ENCODE measurements at places on chromosomes 6 and 20. TPM values are rescaled to one million over a fixed set of nuclear protein-coding genes. Genes with fewer than 3 reads are reported as not detected.

DNA sequence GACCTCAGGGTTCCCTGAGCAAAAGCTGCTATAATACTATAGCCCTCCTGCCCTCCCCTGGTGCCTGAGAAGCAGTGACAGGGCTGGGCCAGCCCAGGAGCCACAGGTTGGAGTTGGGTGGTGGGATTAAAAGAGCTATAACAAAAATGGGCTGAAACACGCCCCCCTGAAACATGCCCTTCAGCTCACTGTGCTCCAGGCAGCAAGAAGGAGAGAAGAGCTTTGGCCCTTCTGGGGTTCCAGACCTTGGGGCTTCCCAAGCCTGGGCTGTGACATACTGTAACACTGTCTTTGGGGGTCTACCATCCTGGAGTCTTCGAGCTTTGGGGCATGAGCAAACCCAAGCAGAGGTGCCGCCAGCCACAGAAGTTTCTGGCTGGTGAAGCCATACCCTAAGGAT lies 129.2 kb downstream of the HTR1B start:
- DNase-seq = no peak

The HLA-DQB1 gene
- total RNA-seq = 13.9 TPM

DNA sequence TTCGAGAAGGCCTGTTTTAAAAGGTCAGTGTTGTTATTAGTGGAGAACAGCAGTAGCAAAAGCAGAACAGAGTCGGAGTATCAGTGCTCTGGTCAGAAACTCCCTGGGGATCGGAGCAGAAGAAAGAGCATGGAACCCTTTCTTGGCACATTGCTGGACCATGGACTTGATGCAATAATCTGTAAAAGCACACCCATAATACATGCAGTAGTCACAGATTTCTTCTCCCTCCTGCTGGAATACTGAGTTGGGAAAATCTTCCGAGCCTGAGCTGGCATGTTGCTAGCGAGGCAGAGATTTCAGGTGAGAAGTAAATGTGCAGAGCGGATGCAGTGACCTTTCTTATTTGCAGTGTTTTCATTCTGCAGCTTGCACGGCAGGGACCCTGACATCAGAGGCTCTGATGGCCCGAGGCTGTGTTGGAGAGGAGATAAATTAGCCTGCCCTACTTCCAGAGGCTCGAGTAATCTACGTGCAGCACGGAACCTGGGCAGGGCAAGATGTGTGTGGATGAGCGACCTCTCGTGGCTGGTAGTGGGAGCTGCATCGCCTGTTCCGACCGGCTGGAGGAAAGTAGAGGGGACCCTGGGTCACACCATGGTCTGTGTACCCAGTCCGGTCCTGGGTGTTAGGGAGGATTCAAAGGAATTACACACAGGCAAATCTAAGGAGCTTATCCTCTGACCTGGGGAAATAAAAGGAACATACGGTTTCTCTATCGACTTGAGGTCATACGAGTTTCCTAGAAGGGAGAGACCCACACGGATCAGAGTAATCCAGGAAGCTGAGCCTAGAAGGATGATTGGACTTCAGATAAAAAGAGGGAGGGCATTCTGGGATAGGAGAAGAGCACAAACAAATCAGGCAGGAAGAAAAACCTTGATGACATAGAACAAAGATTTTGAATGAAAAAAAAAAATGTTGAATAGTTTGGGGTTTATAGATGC lies 137.0 kb upstream of the STMND1 start:
- DNase-seq = peak; percentile 63

GRCh38 chr20:20017844-20018185 lies 653 bp downstream of the NAA20 start:
- DNase-seq = peak; percentile 17

GRCh38 chr20:8898823-8899222 lies 170.1 kb upstream of the PLCB4 start:
- DNase-seq = no peak

DNA sequence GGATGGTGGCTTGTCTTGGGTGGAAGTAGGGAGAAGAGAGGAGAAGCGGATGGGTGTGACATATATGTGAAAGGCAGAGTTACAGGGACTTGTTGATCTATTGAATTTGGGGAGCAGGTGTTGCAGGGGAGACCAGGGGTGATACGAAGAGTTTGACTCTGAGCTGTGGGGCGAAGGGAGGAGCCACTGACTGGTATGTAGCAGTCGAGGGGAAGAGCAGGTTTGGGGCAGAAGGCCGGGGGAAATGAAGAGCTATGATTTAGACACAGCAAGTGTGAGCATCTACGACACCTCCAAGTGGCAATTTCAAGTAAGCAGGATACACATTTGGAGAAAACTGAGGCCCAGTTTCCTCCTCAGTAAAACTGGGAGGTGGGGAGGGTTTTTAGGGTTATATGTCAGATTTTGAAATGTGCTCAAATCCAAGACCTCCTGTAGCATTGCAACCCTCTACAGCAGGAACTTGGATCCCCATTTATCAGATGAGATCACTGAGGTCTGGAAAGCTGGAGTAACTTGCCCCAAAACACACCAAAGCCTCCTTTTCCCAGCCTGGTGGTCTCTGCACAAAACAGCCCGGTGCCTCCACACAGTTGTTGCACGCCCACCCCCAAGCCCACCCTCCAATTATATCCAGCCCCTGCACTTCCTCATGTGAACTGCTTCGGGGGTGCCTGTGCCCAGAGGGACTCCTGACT lies 137.8 kb downstream of the PREX1 start:
- DNase-seq = no peak

The TULP4 gene
- 17.0 TPM for total RNA-seq

The FITM2 gene
- 1.9 TPM for total RNA-seq

DNA sequence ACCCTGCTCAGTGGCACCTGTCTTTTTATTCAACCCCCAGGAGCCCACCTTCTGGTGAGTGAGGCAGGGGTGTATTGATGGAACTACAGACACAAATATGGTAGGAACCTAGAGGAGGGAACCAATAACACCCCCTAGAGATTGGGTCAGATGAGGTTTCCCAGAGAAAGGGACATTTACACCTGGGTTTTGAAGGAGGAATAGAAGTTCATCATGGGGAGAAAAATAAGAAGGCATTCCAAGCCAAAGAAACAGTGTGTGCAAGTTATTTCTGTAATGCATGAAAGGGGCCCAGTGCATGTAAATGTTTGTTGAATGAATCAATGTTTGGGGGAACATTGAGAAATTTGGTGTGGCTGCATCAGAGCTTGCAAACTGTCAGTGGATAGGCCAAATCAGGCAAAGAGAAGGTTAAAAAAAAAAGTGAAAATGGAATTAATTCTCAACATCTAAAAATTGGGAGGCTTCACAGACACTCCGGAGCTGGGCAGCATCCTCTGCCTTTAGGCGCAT lies 11.1 kb upstream of the KIAA1755 start:
- no peak for DNase-seq

The B4GALT5 gene
- 22.4 TPM for total RNA-seq

DNA sequence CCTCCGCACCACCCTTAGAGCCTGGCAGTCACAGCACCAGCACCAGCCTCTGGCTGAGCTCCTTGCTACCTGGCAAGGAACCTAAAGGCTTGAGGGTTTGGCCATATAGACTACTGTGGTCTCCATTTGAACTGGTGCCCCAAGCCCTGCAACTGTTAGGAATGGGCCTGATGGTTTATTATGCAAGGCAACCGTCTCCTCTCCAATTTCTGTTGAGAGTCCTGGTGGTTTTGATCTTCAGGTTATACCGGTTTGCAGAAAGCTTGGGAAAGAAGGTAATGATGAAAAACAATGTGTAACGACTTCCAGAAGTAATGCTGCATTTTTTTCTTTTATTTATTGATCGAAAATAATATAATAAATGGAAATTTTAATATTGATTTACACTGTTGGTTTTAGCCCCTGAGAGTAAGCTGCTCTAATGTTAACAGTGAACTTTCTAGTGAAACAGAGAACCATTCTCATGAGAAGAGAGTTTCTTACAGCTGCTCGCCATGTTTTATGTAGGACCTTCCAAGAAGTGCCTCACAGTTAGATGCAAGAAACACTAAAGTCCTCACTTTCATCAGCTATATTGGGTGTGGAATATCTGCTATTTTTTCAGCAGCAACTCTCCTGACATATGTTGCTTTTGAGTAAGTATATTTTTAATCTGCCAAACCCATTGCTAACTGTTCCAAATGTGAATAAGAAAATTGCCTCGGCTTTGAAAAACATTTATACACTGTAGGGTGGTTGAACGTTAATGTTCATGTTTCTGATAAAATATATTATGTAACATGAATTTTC lies 112.8 kb downstream of the ADGRG6 start:
- DNase-seq = no peak

DNA sequence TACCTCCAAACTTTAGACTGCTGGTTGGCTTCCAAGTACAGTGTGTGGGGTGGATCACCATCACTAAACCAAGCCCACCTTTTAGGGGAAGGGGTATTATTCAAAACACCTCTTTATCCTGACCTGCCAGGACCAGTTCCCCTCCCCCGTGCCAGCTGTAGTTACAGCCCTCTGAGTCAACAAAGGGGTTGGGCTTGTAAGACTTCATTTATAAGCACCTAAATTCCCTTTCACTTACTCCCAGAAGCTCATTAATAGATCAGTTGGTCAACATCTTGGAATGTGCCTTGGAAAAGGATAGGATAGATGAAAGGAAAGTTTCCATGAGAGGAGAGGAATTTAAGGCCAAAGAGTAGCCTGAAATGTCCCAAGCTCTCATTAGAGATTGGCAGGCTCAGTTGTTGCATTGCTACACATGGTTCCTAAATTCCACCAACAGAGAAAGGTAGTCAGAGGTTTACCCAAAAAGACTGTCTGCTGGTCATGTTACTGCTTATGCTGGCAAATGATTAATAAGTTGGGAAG lies 59.2 kb downstream of the TNFAIP3 start:
- no peak for DNase-seq

DNA sequence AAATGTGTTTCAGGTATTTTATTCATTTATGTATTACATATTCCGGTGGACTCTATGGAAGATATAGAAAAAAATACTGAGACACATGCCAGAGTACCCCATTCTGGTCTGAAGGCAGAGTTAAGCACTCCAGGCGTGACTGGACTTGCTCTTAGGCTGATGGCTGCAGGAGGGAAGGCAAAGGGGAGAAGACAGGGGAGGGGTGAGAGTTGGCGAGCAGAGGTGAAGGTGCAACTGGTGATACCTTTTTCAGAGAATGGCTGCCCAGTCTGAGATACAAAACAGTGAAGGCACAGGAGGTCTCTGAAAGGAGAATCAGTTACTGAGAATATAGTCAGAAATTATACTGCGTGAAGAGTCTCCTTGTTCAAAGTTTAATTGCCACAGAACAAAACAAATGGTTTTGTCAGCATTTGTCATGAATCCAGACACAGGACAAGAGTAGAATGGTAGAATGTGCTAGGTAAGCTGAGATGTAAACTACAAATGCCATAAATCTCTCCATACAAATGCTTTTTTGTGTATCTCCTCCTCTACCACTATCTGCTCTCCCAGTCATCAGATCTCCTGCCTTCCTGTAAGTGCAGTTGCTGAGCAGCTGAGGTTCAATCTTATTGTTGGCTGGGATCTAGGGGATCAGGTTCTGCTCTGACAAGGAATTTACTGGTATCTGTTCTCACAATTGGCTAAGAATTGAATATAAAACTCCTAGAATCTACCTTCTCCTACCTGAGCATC lies 104.2 kb upstream of the DST start:
- DNase-seq = no peak

The GHRH gene
- total RNA-seq = not detected

DNA sequence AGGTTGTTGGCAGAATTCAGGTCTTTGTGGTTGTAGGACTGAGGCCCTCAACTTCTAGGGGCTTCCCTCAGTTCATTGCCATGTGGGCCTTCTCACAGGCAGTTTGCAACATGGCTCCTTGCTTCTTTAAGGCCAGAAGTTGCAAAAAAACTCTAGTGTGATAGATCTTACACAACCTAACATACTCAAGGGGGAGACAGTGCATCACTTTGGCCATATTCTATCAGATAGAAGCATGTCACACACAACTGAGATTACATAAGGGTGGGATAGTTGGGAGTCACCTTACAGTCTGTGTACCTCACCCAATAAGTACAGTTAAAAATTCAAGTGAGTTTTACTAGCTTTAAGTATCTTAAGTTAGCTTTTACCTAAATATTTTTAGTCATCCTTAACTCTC lies 1.6 kb downstream of the SIRPD start:
- DNase-seq = no peak

The BEND3 gene
- total RNA-seq = 8.6 TPM

DNA sequence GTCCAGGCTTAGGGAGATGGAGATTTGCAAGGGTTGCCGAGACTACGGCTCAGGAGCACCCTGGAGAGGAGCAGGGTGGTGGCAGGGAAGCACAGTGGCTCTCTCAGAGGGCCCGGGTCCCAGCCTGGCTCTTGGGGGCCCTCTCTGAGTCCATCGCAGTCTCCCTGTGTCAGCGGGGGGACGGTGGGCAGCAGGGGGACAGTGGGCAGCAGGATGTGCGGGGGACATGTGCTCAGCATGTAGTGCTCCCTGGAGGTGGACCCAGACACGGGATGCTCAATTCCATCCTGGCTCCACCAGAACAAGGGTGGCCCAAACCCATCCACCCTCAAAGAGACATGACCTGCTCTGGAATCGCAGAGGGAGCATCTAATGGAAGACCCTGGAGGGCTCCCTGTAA lies 43.0 kb upstream of the ZBP1 start:
- DNase-seq = no peak

DNA sequence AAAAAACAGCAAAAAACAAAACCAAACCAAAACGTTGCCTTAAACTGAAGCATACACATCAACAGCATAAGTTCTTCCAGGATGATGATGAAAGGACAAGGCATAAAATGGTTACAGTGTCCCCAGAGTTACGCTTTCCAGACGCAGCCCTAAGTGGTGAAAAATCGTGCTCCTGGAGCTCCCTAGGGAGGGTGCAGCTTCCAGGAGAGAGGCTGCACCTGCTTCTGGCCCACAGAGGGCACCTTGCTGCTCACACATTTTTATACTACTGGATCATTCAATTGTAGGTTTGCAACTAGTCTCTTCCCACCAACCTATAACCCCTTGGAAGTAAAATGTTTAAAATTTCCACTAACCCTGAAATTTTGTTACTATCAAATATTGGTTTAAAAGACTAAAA lies 115.0 kb downstream of the PRKN start:
- no peak for DNase-seq

DNA sequence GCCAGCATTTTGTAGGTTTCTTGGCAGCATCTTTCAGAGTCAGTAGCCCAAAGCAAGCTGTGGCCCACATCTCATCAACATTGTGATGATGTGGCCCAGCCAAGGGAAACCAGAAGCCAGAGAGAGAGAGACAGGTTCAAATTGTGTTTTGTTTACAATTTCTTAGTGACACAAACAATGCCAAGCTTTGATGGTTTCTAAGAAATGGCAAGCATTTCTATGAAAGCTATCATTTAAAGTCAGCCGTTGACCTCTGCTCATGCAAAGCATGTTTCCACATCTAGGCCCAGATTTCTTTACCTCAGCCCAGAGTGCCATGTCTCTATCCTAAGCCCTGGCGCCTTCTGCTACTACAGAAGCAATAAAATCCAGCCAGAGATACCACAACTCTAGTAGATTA lies 32.9 kb downstream of the GCM1 start:
- no peak for DNase-seq

Measured in activated naive CD8-positive, alpha-beta T cell treated with anti-CD3 and anti-CD28 coated beads for 36 hours (primary cell).